ENCODE measurements at places on chromosomes 11 and 22. TPM values are rescaled to one million over a fixed set of nuclear protein-coding genes. Genes with fewer than 3 reads are reported as not detected.

The SLC15A3 gene
- 91.6 TPM for polyA plus RNA-seq

GRCh38 chr11:63916837-63917691, at the start of gene RCOR2:
RCOR2 (minus strand) TSS chr11:63917164; CDS start chr11:63916456, 708 bp downstream.
- DNase-seq, result peak; percentile 90
- no peak within 1 kb of the TSS for H3K4me3 ChIP-seq
- no peaks in the 10 kb centered on the region for H3K27me3 ChIP-seq
- peaks cover 16% of the 10 kb centered on the region for H3K4me1 ChIP-seq

The P2RY2 gene
- 9.1 TPM for polyA plus RNA-seq

- no peak overlapping the region for H3K4me3 ChIP-seq
- H3K27ac ChIP-seq, result no peak overlapping the region
- no peaks in the 10 kb centered on the region for H3K27me3 ChIP-seq
Observed at GRCh38 chr11:21472261-21472660, 720.6 kb upstream of the ANO5 start.

- no peaks in the 10 kb centered on the region for H3K4me1 ChIP-seq
- H3K27ac ChIP-seq, result no peak overlapping the region
- no peak overlapping the region for H3K4me3 ChIP-seq
- peak; percentile 63 for DNase-seq
- H3K27me3 ChIP-seq, result no peaks in the 10 kb centered on the region
Observed at GRCh38 chr11:6022956-6023355, 7.6 kb downstream of the OR56A1 start.

The TPBGL gene
- polyA plus RNA-seq, result 0.12 TPM

- H3K27ac ChIP-seq, result no peak overlapping the region
- H3K4me1 ChIP-seq, result peaks cover 13% of the 10 kb centered on the region
- no peak overlapping the region for H3K4me3 ChIP-seq
- H3K27me3 ChIP-seq, result no peaks in the 10 kb centered on the region
- H3K36me3 ChIP-seq, result no peaks in the 10 kb centered on the region
Observed at GRCh38 chr11:83723999-83724398, 437.8 kb upstream of the CCDC90B start.

- H3K4me3 ChIP-seq, result no peak overlapping the region
- H3K36me3 ChIP-seq, result no peaks in the 10 kb centered on the region
- H3K4me1 ChIP-seq, result no peaks in the 10 kb centered on the region
- no peaks in the 10 kb centered on the region for H3K27me3 ChIP-seq
- DNase-seq, result no peak
Observed at GRCh38 chr11:79232346-79232745, 208.5 kb downstream of the TENM4 start.

- H3K36me3 ChIP-seq, result no peaks in the 10 kb centered on the region
- no peak overlapping the region for H3K4me3 ChIP-seq
- H3K27ac ChIP-seq, result no peak overlapping the region
- H3K27me3 ChIP-seq, result no peaks in the 10 kb centered on the region
- no peaks in the 10 kb centered on the region for H3K4me1 ChIP-seq
- DNase-seq, result no peak
Observed at GRCh38 chr11:15500643-15501042, 385.9 kb downstream of the INSC start.

- peak overlapping the region; percentile 96 for H3K4me3 ChIP-seq
- H3K27me3 ChIP-seq, result no peaks in the 10 kb centered on the region
- no peak for DNase-seq
Observed at GRCh38 chr11:27505781-27506180, 788 bp downstream of the LIN7C start.

DNA sequence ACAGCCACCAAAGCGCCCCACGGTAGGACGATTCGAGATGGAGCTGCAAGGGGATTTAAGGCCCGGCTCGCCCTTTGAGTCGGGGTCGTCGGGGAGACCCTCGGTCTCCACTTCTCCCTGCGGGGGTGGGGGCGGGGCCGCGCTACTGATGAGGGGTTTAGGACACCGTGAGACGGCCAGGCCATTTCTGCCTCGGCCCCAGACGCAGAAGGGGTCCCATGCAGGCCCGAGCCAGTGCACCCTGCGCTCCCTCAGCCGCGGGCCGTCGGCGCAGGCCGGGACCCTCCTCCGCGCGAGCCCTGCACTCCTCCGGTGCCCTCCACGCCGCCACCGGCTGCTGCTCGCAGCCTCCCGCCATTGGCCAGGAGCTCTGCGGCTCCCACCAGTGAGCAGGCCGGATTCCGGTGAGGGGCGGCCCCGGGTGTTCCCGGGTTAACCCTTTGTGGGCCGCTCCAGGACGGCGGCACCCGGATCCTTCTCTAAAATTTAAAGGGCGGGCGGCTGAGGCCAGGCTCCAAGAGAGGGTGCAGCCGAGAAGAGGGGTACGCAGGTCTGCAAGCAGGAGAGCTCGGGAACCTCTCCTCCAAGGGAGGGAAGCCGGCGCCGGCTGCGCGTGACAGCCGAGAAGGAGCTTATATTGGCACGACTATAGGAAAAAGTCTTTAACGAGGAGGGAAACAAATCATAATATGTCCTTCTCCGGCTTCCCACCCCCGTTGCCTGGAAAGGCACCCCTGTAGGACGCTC, 18.0 kb downstream of the CREB3L1 start:
- H3K36me3 ChIP-seq, result no peaks in the 10 kb centered on the region
- DNase-seq, result peak; percentile 89
- H3K27ac ChIP-seq, result no peak overlapping the region

The KCNK4 gene
- polyA plus RNA-seq, result not detected

DNA sequence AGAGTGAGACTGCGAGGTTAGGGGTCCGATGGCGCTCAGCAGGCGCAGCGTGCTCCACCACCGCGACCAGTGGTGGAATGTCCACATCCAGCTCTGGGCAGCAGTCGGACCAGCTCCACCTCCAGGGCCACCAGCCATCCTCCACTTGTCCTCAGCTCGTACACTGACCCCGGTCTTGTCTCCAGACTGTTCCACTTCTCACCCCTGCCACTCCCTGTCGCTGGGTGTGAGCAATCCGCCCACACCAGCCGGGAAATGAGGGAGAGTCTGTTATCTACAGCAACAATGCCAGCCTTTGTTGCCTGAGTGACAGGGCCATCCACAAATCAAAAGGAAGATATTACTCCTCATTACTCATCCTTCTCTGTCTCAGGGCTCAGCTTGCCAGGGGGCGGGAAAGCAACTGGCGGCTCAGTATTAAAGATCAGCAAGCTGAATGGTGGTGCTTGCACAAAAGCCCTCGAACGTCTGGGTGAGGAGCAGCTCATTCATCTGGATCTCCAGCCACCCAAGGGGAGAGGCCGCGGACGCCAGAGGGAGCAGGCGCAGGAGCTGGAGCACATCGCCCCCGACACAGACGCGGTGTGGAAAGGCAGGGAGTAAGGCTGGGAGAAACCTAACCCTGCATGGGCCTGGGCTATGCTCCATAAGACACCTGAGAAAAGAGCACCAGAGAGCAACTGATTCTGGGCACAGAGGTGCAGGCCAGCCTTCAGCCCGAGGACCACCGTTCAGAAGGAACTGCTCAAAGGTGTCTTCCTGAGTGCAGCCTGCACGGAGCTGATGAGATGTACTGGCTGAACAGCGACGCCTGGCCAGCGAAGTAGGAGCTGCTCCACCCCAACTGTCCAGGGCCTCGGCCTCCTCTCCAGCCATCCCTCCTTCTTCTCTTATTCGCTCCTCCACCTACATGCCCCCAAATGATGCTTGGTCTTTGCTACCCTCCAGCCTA, 21.9 kb downstream of the IGSF9B start:
- no peaks in the 10 kb centered on the region for H3K36me3 ChIP-seq
- DNase-seq, result no peak
- no peak overlapping the region for H3K4me3 ChIP-seq
- H3K27me3 ChIP-seq, result no peaks in the 10 kb centered on the region

GRCh38 chr22:45336971-45337431, 27.3 kb downstream of the FAM118A start:
- peaks cover 5% of the 10 kb centered on the region for H3K4me1 ChIP-seq
- peaks cover 36% of the 10 kb centered on the region for H3K36me3 ChIP-seq
- no peaks in the 10 kb centered on the region for H3K27me3 ChIP-seq

DNA sequence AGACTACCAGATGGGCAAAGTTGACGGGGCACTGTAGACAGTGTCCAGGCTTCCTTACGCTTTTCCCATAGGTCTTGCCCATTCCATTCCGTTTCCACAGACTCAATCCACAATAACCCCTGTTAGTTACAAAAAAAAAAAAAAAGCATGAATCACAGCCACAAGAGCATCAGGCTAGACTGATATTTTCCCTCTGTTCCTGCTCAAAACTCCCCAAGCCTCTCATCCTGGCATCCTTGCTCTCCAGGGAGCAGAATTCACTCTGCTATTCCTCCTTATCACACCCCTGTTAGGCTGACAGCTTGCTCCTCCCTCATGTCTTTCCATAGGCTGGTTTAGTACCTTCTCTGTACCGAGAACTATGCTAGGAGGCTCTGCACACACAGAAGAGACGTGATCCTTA, 42.2 kb downstream of the TMEM123 start:
- H3K4me1 ChIP-seq, result no peaks in the 10 kb centered on the region
- peaks cover 8% of the 10 kb centered on the region for H3K36me3 ChIP-seq
- H3K27ac ChIP-seq, result no peak overlapping the region
- H3K27me3 ChIP-seq, result no peaks in the 10 kb centered on the region

The SYT7 gene
- 10.6 TPM for polyA plus RNA-seq

DNA sequence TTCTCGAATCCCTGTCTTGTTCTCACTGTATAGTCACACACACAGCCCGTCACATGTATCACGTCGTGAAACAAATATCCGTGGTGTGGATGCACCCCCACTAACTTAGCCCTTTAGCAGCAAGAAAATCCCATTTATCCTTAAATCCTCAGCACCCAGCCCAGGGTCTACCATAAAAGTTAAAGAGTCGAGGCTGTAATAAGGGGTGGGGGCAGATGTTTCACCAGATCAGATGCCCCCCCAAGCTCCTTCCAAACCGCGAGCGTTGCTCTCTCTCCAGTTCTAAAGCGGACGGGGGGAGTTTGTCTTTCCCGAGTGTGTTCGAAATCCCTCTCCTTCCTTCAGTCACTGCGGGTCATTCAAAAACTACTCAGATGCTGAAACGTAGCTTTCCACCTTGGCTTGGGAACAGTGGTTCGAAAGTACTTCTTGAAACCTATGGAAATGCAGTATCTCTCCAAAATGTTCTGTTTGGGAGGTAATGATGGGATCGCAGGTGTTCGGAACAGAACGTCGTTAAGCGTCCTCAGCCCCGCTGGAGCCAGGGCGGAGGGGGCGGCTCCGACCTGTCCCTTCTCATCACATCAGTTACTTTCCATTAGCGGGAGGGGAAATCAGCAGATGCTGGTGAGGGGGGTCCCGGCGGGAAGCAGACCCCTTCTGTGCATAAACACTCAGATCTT, 156.2 kb downstream of the BRD1 start:
- DNase-seq, result no peak
- H3K36me3 ChIP-seq, result no peaks in the 10 kb centered on the region
- H3K27ac ChIP-seq, result no peak overlapping the region
- no peak overlapping the region for H3K4me3 ChIP-seq
- H3K27me3 ChIP-seq, result peaks cover 63% of the 10 kb centered on the region

GRCh38 chr11:119175493-119176077, 7.1 kb downstream of the NLRX1 start:
- no peak for DNase-seq
- no peak overlapping the region for H3K4me3 ChIP-seq
- no peaks in the 10 kb centered on the region for H3K27me3 ChIP-seq

GRCh38 chr11:132821014-132821413, 711.3 kb downstream of the OPCML start:
- H3K4me1 ChIP-seq, result no peaks in the 10 kb centered on the region
- H3K36me3 ChIP-seq, result no peaks in the 10 kb centered on the region
- H3K27me3 ChIP-seq, result no peaks in the 10 kb centered on the region

- DNase-seq, result no peak
- no peak overlapping the region for H3K27ac ChIP-seq
- no peaks in the 10 kb centered on the region for H3K27me3 ChIP-seq
- no peaks in the 10 kb centered on the region for H3K36me3 ChIP-seq
Observed at GRCh38 chr11:77187111-77187750, 59.2 kb downstream of the MYO7A start.

The JAM3 gene
- polyA plus RNA-seq, result 13.6 TPM

- H3K27ac ChIP-seq, result no peak overlapping the region
- DNase-seq, result no peak
- no peaks in the 10 kb centered on the region for H3K4me1 ChIP-seq
- peaks cover 8% of the 10 kb centered on the region for H3K27me3 ChIP-seq
- no peaks in the 10 kb centered on the region for H3K36me3 ChIP-seq
Observed at GRCh38 chr11:72263361-72263760, 19.4 kb upstream of the PHOX2A start.

The DEFB131B gene
- polyA plus RNA-seq, result not detected

DNA sequence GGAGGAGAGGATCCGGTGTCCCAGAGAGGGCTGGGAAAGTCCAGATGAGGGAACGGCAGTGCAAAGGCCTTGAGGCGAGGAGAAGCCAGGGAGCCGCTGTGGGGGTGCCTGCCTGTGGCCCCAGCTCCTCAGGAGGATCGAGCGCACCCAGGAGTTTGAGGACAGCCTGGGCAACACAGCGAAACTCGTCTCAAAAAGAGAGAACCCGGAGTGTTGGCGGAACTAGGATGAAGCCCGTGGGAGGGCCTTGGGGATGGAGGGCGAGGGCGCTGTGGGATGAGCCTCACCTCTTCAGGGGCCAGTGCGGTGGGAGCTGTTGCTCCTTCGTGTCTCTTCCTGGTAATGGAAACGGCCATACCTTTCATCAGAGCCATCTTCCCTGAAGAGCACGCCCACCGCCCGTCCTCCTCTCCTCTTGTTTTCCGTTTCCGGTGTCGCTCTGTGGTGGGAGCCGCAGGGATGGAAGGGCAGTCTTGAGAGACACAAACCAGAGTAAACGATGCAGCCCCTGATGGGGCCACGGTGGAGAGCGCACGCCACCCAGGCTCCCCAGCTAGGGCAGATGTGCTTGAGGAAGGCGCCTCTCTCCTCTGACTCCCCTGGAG, 15.7 kb downstream of the TRMU start:
- H3K36me3 ChIP-seq, result peaks cover 78% of the 10 kb centered on the region
- no peaks in the 10 kb centered on the region for H3K27me3 ChIP-seq
- H3K4me1 ChIP-seq, result peaks cover 3% of the 10 kb centered on the region
- H3K4me3 ChIP-seq, result no peak overlapping the region
- no peak overlapping the region for H3K27ac ChIP-seq
- DNase-seq, result no peak

DNA sequence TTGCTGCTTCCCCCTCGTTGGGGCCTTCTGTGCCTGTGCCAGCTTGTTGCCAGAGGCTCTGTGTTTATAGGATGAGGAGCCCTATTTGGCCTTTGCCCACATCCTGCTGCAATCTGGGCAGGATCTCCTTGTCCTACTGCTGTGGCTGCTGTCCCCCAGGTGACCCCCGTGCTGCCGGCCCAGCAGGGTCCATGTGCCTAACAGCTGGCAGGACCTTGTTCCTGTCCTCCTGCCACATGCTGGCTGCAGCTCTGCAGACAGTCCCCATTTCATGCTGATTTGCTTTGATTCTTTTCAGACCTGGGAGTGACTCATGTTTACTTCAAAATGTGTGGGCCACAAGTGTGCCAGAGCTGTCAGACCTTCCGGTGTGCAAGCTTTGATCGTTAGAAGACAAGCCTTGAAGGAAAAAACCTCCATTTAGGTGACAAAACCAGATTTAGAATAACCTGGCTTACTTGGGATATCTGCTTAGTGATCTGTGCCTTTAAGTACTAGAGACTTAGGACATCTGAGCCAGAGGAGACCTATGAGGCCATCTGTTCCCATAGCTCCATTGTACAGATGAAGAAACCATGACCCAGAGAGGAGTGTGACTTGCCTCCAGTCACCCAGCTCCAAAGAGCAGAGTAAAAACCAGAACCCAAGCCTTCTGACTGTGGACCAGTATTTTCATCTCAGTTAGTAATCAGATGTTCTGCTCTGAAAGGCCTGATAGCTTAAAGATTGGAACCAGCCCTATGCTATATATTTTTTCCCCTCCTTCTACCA, 11.1 kb downstream of the NAV2 start:
- H3K36me3 ChIP-seq, result no peaks in the 10 kb centered on the region
- H3K4me1 ChIP-seq, result peaks cover 8% of the 10 kb centered on the region
- H3K27ac ChIP-seq, result no peak overlapping the region
- no peaks in the 10 kb centered on the region for H3K27me3 ChIP-seq
- no peak overlapping the region for H3K4me3 ChIP-seq
